ENCODE measurements at places on chromosomes 11 and 22. TPM values are rescaled to one million over a fixed set of nuclear protein-coding genes. Genes with fewer than 3 reads are reported as not detected.

DNA sequence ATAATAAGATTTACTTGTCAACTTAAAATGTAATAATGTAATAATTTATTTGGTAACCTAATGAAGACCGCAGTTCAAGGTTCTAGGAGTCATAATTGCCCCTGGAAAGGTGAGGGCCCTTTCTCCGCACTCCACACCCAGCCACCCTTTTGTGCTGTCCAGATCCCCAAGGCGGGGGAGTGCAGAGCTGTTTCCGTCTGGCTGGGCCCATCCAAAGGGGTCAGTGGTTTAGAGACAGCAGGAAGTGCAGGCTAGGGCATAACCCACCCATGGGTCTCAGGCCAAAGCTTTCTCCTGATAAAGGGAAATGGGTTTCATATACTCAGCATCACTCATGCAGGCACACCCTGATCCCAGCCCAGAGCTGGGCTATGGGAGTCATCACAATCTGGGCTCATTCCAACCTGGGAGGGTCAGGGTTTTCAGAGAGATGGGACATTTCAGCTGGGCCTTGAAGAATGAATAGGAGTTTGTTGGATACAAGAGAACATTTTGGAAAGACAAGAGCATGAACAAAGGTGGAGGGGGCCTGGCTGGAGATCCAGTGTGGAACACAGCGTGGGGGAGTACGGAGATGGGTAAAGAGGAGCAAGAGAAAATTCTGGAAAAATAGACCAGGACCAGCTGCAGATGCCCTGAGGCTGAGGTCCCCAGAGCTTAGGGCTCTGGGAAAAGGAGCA lies 432.2 kb downstream of the TBC1D22A start:
- DNase-seq, result no peak

DNA sequence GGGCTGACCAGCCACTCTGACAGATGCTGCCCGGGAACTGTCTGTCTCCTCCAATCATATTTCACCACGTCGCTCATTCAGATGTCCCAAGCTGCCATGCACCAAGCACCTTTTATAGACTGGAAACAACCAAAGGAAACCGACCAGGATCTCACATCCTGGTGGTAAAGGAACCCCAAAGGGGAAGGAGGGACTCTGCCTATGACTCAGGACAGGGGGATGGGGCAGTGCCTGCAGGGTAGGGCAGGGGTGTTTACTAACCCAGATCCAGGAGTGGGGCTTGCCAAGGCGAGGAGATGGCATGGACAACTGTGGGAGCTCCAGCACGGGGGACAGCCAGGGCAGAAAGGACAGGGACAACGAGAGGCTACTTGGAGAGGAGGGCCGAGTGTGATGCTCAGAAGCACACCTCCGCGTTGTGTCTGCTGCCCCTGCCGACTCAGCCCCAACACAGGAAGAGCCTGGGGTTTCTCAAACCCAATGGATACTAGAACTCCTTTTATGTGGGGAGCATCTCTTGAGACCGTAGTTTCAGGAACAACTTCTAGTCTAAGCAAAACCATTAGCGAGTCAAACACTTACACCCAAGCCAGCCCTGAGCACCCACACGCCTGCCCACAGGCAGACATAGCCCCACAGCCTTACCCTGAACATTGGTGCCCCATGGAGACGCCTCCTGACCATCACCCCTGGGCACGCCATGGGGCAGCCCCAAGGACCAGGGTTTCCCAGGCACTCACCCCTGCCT lies 4.0 kb downstream of the PRODH start:
- DNase-seq, result no peak

- no peak for DNase-seq
These were observed 16.9 kb upstream of the TMEM135 start for GRCh38 chr11:87020764-87021365.

Gene MFNG
- 441 TPM for polyA plus RNA-seq

Gene LINC01488
- not detected for polyA plus RNA-seq

Gene ENTHD1
- polyA plus RNA-seq, result 0.14 TPM
